Jurkat, Clone E6-1 (cell line): ENCODE measurements at places on chromosomes 2 and 18.

DNA sequence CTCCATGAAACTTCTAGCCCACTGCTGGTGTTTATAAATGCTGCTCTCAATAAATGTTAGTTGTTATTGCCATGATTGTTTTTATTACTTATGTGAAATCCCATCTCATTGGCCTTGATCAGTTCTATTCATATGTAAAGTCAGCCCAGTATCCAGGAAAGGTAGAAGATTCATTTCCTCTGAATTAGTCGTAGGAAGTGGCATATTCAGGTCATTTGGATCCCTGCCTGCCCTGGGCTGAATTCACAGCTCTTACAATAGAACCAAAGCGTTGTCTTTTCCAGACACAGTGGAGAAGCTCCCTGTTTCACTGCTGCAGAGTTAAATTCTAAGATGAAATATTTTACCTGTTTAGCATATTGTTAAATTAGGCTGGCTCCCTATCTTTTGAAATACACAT lies 70.3 kb downstream of the MAIP1 start:
- DNase-seq: no peak

GRCh38 chr2:45963816-45964215 lies 312.3 kb downstream of the PRKCE start:
- DNase-seq: no peak

- peak; percentile 88 for DNase-seq
Observed at GRCh38 chr2:88058191-88058590, 2.6 kb upstream of the KRCC1 start.

DNA sequence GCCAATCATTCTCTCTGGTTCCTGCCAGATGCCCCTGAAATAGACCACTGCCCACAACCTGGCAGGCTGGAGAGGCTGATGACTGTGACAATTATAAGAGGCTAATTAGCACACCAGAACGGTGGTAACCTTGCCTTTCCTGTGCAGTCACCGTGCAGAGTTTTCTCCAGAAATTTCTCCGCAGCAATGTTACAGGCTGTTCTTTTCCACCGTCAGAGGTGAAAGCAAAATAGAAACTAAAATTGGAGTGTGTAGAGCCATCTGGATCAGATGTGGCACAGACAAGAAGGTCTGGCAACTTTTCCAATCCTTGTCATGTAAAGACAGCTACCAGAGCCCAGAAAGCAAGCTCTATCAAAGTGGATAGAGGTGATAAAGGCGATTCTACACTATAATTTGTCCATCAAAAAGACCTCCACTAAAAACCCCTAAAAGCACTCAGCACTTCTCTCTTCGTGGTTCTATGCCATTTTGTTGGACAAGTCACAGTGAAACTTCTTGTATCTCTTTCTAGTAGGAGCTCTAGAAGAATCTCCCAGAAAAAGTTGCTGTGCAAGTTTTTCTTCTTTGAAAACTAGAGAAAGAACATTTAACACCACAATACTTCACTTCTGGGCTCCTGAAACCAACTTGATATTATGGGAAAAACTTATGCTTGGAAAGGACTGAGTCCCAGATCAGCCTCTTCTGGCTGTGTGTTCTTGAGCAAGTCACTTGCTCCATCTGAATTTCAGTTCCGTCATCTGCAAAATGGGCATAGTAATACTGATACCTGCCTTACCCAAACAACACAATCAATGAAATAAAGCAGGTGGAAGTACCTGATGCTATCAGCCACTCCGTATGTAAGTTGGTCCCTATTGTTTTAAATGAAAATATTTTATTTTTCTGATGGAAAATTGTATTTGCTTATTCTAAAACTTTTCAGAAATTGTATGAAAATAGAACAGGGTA lies 295.6 kb upstream of the DLGAP1 start:
- DNase-seq: no peak

- no peak for DNase-seq
Observed at GRCh38 chr2:241852116-241852980, 6.3 kb downstream of the PDCD1 start.

DNA sequence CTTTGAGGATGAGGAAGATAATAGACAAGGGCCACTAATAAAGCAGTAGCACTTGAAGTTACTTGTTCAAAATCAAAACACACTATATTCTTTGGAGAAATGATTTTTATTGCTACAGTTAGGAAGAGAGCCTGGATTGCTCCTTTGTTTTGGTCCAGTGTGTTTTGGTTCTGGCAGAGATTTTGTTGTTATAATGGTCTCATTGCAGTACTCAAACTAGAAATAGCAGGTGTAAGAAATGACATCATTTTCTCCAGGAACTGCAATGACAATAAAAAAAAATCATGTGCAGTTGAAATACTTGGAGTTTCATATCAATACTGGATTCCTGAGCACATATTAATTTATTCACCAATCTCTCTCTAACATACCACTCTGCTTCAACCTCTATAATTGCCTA lies 490.3 kb downstream of the CCDC85A start:
- no peak for DNase-seq

- no peak for DNase-seq
Observed at GRCh38 chr2:15607709-15608391, 16.2 kb downstream of the DDX1 start.

GRCh38 chr2:200862532-200863000 lies 1.9 kb downstream of the CLK1 start:
- peak; percentile 53 for DNase-seq

GRCh38 chr2:95062242-95063085 lies 37.0 kb downstream of the MAL start:
- no peak for DNase-seq

DNA sequence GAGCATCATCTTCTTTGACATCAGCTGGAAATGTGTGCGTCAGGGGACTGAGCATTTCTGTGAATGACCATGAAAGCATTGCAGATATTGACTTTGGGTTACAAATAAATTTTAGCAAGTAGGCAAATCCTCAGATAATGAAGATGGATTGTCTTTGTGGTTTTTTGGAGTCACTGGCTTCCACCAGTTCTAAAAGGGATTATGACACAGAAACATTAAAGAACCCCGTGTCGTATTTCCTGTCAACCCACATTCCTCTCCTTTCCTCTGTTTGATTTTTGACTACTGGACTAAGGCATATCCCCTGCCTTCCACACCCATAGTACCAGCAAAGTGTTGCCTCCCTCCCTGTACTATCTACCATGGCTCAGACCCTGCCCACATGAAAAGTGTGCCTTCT lies 268.1 kb downstream of the MYO3B start:
- DNase-seq: no peak
